ENCODE measurements at places on chromosomes 12 and 14.

DNA sequence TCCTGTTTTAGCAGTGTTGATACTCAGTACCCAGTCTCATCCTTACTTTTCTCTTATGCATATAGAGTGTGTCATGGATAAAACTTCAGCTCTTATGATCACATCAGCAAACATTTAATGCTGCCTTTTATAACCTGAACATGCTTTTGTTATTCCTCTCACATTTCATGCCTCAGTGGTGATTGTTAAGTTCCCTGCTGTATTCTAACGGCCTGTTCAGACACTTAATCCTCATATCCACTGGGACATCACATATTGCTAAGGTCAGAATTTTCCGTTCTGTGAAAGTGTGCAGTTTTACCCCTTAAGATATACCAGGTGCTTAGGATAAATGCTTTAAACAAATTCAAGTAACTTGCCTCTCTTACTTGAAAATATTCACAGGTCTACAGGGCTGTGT is 268.7 kb upstream of the SEL1L start:
- no peak for DNase-seq

DNA sequence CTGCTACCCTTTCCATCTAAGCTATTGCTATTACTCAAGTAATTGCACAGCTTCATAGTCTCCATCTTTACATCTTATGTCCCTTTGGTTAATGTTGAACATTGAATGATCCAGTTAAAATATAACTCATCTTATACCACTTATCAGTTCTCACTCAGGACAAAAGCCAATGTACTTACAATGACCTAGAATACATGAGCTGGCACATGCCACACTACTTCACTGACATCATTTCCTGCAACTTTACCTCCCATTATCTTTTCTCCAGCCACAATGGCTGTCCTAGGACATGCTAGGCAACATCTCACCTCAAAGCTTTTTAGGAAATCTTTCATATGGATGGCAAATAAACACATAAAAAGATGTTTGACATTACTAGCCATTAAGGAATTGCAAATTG is 309.2 kb downstream of the FOXG1 start:
- DNase-seq = no peak

GRCh38 chr12:93273834-93274564 is 103.7 kb upstream of the NUDT4 start:
- DNase-seq = no peak

- no peak for DNase-seq
Observed at GRCh38 chr12:53365245-53365904, 14.6 kb upstream of the SP1 start.

GRCh38 chr14:68696266-68696665 is 96.6 kb downstream of the ZFP36L1 start:
- no peak for DNase-seq

DNA sequence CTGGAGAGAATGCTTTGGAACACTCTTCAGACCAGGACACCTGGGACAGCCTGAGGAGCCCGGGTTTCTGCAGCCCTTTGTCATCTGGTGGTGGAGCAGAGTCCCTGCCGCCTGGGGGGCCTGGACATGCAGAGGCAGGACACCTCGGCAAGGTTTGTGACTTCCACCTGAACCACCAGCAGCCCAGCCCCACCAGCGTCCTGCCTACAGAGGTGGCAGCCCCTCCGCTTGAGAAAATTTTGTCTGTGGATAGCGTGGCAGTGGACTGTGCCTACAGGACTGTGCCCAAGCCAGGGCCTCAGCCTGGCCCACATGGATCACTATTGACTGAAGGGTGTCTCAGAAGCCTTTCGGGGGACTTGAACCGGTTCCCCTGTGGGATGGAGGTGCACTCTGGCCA is 21.1 kb downstream of the CINP start:
- DNase-seq = no peak

GRCh38 chr14:61050417-61050816 is 69.4 kb downstream of the SLC38A6 start:
- DNase-seq = no peak

DNA sequence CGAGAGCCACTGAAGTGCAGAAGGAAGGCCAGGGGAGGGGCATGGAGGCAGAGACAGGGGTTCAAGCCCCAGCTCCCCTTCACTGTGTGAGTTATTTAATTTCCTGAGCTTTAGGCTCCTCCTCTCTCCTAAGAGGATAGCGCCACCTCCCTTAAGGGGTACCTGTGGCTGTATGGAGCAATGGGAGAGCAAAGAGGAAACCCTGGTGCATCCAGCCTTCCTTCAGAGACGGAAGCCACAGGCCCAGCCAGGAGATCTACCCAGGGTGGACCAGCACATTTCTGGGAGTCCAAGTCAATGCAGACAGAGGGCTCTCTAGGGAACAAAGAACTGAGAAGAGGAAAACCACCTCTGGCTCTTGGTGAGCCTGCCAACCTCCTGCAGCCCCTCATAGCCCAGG is 90.3 kb downstream of the ZFP36L1 start:
- DNase-seq = no peak

DNA sequence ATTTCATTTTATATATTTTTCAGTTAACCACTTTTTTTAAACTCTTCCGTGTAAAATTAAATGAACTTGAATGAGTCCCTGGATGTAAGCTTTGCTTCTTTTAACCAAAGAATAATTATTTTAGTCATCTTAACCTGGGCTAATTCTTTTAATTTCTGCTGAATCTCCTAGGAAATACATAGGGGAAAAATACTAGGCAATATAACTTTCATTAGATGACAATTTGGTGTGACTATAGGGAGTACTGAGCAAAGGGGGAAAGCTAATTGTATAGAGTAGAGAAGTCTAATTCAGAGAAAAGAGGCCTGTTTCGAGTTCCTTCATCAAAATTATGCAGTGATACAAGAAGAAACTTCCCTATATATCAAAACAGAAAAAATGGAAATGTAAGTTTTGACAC is 388.1 kb downstream of the NOVA1 start:
- DNase-seq = no peak

DNA sequence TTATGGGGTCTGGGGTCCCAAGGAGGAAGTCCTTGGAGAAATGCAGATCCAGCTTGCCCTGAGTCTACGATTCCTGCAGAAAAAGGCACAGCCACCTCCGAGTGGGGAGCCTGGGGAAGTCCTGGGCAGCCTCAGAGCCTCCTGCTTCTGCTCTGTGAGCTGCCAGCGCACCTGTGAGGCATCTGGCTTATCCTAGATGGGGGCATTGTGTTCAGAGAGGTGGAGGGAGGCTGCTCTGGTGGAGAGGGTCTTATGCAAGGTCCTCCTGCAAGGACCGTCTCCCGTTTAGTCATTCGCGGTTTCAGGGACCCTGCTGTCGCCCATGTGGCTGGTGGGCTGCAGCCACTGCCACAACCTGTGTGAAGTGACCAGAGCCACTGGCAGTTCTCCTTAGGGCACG is 53.0 kb upstream of the PRMT8 start:
- no peak for DNase-seq

DNA sequence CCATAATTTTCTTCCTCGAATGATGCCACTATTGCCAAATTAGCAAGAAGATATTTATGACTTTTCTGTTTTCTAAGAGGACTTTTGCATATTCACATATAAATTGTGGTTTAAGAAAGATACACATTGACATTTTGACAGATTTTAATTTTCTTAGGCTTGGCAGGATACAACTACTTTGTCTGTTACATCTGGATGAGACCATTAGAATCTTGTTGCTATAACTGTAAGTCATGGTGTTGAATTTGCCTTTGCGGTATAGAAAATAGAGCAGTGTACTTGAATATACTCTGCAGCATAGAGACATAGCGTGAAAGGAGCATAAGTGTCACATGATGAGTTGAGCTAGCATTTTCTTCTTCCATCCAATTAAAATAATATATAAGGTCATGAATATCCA is 169.3 kb downstream of the FUT8 start:
- no peak for DNase-seq

DNA sequence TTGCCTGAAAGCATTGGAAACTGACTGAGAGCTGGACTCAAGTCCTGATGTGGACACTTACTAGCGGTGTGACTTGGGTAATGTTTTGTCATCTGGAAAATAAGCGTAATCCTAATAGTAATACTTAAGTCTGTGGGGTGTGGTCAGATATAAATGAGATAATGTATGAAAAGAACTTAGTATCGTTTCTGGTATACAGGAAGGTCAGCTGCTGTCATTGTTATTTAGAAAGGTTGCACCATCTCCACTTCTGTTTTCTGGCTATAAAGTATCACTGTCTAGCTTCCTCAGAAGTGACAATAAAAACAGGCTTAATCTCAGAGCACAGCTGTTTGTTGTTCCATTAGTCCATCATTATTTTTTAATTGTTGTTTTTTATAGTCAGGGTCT is 34.1 kb upstream of the TUBA1C start:
- DNase-seq = no peak

DNA sequence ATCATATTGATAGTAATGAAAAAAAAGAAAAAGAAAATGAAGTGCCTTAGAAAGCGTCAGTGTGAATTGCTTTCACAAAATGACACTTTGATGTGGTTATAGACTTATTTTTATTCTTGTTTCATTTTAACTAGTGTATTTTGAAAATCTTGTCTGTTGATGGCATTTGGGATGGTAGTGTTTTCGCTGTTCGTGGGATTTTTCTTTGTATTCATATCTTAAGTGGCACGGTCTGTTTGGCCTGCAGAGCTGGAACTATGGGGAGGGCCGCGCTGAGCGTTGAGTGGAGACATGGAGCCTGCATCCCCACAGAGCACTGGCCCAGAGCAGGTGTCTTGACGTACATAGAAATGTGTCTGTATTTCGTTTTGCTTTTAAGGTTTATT is 61.6 kb downstream of the WDR20 start:
- DNase-seq = no peak

GRCh38 chr14:96205059-96205977 is 679 bp downstream of the BDKRB2 start:
- DNase-seq = no peak

DNA sequence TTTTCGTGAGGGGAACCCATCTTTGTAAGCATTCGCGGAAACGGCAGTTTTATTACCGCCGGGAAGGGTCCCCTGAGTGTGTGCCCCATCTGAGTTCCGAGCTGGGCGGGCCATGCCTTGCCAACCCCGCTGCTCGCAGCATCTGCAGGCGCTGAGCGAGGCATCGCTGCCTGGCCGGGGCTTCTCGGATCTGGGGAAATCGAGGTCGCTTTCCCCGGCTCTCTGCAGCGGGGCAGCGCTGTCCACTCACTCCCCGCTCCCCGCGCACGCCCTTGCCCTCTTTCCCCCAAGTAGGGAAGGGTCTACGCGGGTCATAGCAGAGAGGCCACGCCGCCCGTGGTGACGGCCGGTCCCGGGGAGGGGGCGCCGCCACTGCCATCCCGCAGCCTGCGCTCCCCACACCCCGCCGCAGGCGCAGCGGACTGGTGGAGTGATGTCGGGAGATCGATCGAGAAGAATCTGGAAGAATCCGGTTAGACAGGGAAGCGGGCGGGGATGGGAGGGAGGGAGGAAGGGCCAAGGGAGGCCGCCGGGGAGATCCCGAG is 507 bp upstream of the FKBP4 start:
- DNase-seq = no peak

DNA sequence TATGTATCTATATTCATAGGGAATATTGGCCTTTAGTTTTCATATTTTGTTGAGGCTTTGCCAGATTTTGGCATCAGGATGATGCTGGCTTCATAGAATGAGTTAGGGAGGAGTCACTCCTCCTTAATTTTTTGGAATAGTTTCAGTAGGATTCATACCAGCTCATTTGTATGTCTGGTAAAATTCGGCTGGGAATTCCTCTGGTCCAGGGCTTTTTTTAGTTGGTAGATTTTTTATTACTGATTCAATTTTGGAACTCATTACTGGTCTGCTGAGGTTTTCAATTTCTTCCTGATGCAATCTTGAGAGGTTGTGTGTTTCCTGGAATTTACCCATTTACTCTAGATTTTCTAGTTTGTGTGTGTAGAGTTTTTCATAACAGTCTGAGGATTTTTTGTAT is 175.2 kb downstream of the EPS8 start:
- no peak for DNase-seq

GRCh38 chr12:131139363-131140068 is 185.8 kb downstream of the ADGRD1 start:
- no peak for DNase-seq

Measured in WTC11 (cell line).